ENCODE measurements at places on chromosomes 2 and 18.

GRCh38 chr2:124649001-124649400 is 623.9 kb downstream of the CNTNAP5 start:
- no peak for DNase-seq

DNA sequence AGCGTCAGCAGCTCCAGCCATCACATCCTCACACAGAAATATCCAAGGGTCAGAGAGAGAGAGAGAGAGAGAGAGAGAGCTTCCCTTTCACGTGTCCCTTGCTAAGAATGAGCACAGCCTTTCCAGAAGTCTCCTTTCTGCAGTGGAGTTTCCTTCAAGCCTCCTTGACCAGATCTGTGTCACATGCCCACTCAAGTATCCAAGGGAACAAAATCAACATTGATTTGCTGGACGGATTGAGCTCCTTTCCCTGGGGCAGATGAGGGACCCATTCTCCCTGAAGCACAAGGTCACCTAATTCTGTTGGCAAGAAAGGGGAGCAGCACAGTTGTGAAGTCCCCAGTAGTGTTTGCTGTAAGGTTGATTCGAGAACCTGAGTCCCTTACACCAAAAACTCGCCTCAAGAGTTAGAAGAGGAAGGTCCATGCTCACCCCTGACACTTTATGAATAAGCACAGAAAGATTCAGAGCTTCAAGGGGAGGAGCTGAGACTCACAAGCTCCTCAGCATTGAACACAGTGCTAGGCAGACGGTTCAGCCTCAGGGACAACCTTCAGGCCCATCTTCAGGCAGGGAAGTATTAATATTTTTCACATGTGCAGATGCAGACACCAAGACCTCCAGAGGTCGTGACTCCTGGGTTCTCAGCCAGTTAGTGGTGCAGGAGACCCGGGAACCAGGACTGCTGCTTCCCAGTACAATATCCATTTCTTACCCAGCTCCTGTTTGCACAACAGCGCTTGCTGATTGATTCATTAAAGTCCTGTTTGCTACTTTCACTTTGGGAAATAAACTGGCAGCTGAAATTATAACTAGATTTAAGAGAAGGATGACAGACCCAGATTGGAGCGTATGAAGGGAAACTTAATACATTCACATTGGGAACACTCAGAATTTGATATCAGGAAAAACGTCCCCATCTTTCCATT is 38.2 kb upstream of the MARCO start:
- no peak for DNase-seq

DNA sequence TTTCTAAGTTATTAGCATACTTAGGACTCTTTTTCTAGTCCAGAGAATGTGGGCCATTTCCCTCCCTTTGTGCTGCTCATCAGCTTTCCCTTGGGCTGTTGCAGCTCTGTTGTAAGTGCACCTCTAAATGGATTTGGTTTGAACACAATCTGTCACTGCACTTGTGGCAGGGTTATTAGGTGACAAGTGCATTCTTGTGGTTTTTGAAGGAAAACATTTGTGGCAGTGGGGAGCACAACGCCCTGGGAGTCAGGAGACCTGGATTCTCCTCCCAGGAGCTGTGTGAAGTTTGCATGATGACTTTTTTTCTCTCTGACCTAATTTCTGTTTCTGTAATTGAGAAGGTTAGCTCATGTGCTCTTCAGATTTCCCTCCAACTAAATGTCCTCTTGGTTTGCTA is 630.9 kb upstream of the FAM98A start:
- DNase-seq: no peak

DNA sequence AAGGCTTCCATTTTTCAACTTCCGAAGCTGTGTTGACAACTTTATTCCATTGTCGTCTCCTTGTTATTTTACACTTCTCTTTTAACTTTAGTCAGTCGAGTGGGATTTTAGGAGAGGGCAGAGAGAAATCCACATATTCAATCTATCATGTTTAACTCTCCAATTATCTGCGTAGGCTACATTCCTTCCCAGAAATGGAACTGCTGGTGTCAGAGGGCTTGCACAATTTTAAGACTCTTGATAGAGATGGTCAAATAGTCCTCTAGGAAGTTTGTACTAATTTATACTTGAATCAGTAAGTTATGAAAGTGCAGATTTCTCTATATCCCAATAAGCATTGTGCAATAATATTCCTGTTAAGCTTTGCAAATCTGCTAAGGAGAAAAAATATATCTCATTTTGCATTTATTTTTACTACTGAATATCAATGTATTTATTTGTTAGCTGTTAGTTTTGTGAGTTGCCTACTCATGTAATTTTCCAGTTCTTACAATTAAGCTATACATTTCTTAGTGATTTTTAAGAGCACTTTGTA is 95.6 kb downstream of the CYP26B1 start:
- no peak for DNase-seq

DNA sequence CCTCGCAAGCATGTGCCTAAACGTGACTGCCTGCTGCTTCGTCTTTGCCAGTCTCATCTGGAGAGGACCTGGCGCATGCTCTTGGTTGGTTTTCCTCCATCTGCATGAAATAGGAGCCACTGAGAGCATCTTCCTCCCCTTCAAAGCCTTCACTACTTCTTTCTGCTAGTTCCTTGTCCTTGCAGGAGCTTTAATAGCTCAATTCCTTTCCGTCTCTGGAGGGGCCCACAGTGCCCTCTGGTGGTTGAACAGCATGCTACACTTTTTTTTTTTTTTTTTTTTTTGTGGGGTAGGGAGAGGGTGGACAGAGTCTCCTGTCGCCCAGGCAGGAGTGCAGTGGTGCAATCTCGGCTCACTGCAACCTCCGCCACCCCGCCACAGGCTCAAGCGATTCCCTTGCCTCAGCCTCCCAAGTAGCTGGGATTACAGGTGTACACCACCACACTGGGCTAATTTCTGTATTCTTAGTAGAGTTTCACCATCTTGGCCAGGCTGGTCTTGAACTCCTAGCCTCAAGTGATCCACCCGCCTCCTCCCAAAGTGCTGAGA is 59.6 kb downstream of the SP110 start:
- no peak for DNase-seq

GRCh38 chr2:6863792-6864191 is 1.9 kb downstream of the CMPK2 start:
- no peak for DNase-seq

All from left renal cortex interstitium (tissue), 4 donors.